Neural crest cell (in vitro differentiated cells): ENCODE measurements at places on chromosomes 12 and 14. TPM values are rescaled to one million over a fixed set of nuclear protein-coding genes. Genes with fewer than 3 reads are reported as not detected.
A peak's percentile ranks its signal among the peaks of the same experiment; 100 is the strongest.

ZNF385A gene
- 20.3 and 20.8 TPM in 2 replicates for total RNA-seq

EAPP gene
- 26.2 and 27.5 TPM in 2 replicates for total RNA-seq

ATL1 gene
- 15.9 and 17.4 TPM in 2 replicates for total RNA-seq

CCDC196 gene
- not detected in 2 replicates for total RNA-seq

RNASE7 gene
- total RNA-seq: not detected in 2 replicates

APOF gene
- not detected in 2 replicates for total RNA-seq

TSPAN8 gene
- total RNA-seq: not detected in 2 replicates

- DNase-seq: peak; percentile 20
Observed at GRCh38 chr12:98154850-98155249, 360.5 kb upstream of the TMPO start.

DNA sequence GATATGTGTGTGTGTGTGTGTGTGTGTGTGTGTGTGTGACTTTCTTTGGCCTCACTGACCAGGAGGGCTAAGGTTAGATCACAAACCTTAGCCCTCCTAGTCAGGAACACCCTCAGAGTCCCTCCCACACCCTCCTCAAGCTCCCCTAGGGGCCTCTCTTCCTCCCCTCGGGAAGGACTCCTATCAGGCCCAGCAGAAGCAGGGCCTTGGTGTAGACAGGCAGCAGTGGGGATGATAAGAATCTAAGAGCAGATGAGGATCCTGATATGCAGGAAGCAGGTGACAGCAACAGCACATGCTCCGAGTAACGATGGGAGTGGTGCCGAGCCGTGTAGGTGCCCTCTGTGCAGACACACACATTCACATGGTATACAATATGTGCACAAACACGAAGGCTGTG, 20.7 kb downstream of the PLEK2 start:
- DNase-seq: no peak

DNA sequence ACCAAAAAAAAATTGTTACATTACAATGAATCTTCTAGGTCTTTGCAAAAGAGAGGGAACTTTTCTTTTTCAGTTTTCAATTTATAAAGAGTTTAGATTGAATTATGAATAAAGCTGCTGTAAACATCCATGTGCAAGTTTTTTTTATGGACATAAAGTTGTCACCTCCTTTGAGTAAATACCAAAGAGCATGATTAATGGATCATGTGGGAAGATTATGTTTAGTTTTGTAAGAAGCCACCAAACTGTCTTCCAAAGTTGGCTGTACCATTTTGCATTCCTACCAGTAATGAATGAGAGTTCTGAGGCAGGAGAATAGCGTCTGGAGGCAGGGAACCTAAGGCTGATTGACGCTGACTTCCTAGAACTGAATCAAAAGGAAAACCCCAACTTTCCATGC, 30.2 kb downstream of the LEMD3 start:
- DNase-seq: no peak

DNA sequence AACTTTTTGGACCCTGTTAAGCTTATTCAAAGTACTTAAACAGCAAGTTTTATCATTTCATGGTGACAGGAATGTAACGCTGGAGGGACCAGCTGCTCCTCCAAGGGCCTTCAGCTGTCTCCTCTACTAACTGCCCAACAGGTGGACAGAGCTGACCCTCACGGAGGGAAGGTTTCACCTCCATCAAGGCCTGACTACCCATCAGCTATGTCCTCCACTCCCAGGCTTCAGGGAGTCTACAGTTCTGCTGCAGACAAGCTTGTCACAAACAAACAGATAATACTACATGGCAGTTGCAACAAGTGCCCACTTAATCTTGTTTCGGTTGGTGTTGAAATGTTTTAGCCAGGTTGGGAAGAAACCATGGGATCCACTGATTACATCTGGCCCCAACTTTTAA, 175.1 kb downstream of the TTC7B start:
- DNase-seq: no peak

DNA sequence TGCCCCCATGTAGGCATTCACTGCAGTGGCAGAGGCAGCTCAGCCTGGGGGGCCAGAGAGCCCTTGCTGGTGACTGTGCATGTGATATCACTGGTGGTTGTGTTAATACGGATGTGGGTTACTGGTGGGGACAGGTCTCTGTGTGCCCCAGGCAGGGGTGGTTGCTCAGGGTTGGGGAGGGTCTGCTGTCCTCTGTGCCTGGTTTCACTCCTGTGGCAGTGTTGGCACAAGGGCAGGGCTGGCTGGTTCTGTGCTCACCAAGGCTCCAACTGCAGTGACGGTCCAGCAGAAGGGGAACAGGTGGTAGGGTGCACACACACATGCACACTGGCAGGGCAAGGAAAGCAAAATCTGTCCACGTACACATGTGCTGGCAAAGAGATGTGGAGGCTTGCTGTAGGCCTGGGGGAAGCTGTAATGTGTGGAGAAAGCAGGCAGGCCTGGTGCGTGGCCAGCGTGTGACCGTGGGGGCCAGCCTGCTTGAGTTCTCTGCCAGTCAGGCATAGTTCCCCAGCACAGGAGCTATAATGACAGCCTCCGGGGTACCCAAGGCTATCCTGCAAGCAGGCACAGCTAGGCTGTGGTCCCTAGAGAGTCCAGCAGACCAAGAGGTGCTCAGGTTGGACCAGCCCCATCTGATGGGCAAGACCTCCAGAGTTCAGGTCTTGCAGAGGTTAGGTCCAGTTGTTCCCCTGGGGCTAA, 254.6 kb downstream of the FBXL14 start:
- DNase-seq: no peak

DNA sequence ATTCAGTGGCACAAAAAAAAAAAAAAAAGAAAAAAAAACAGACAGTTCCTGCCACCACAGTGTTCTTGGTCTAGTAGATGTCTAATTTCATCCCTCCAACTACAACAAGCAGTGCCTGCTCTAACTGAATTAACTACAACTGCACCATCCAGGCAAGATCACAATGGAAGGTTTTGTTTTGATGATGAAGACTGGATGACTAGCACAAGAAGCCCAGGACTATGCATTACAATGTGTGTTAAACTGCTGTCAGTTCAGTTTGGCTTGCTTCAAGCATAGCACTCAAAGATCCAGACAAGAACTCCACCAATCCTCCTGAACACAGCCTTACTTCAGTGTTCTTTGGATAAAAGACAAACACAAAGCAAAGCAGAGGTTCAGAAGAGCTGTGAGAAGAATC, 279.9 kb downstream of the GRIN2B start:
- DNase-seq: no peak

DNA sequence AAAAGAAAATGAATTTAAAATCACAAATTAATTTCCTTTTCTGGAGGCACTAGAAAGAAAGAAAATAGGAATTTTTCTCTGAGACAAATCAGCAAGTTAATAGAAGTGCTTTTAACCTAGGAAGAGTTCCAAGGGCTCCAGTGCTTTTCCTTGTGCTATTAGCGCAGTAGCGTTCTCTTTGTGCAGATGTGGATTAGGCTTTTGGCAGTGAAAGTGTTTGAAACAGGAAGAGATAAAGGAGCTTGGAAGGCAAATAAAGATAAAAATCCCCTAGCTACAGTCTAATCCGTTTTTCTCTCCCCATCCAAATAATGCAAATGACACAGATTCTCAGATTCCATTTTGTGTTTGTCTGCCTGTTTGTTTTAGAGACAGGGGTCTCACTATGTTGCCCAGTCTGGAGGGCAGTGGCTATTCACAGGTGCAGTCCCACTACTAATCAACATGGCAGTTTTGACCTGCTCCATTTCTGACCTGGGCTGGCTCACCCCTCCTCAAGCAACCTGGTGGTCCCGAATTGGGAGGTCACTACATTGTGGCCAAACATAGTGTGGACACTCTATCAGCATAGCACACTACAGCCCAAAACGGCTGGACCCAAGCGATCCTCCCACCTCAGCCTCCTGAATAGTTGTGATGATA, 166.1 kb downstream of the PAWR start:
- DNase-seq: no peak

DNA sequence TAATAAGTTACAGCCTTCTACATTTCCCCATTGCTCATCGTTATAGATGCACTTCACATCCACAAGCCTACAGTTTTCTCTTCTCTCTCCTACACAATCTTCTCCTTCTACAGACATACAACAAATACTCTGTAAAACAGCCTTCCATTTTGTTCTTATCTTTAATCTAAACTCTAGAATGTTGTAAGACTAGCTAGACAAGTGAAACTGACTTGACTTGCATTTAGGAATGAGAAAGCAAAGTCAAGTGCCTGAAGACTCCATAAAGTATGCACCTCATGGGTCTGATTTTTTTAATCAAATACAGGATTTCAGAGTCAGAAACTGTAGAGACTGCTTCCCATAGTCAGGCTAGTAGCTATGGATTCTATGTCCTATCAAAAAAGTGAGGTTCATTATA, 190.3 kb downstream of the KLHL28 start:
- no peak for DNase-seq

GRCh38 chr12:71460850-71461609, 21.4 kb downstream of the LGR5 start:
- no peak for DNase-seq

- DNase-seq: no peak
Observed at GRCh38 chr14:66237741-66238140, 248.4 kb upstream of the CCDC196 start.

GRCh38 chr14:70045310-70045709, 143.4 kb downstream of the SLC8A3 start:
- no peak for DNase-seq

DNA sequence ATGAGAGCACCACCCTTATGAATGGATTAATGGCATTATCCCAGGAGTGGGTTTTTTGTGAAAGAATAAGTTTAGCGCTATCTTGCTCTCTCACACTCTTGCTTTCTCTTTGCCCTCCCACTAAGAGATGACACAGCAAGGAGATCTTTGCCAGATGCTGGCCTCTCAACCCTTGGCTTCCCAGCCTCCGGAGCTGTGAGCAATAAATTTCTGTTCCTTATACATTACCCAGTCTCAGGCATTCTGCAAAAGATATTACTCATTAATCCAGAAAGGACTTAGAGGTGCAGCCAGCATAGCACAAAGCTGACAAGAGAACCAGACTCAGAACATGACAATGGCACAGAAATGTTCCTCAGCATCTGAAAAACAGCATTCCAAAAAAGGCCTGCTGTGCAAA, 190.6 kb downstream of the ITPR2 start:
- DNase-seq: no peak

- no peak for DNase-seq
Observed at GRCh38 chr12:55717011-55718007, 1.5 kb downstream of the BLOC1S1 start.

- DNase-seq: no peak
Observed at GRCh38 chr14:70597731-70598130, 2.7 kb downstream of the MED6 start.

DNA sequence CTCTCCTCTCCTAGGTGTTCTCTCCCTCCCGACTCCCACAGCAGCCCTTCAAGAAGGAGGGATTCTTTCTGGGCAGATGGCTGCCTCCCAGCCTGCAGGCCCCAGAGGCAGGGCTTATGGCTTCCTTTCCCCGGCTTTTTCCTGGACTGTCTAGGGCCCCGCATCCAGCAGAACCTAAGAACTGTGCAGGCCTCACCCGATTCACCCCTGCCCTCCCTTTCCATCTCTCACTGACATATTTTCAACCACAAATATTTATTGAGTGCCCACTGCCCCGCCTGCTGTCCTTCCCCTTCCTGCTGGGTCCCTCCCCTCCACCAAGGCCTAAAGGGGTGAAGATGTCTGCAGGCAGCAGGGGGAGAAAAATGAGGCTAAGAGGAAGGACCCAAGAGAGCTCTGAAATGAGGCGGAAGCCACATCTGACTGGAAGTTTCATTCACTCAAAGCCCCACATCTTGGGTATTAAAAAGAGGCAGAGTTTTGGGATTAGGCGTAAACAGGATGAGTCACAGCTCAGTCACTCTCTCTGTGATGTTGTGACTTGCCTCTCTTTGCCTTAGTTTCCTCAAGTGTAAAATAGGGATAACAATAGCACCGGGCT, 2.9 kb downstream of the SCNN1A start:
- no peak for DNase-seq

DNA sequence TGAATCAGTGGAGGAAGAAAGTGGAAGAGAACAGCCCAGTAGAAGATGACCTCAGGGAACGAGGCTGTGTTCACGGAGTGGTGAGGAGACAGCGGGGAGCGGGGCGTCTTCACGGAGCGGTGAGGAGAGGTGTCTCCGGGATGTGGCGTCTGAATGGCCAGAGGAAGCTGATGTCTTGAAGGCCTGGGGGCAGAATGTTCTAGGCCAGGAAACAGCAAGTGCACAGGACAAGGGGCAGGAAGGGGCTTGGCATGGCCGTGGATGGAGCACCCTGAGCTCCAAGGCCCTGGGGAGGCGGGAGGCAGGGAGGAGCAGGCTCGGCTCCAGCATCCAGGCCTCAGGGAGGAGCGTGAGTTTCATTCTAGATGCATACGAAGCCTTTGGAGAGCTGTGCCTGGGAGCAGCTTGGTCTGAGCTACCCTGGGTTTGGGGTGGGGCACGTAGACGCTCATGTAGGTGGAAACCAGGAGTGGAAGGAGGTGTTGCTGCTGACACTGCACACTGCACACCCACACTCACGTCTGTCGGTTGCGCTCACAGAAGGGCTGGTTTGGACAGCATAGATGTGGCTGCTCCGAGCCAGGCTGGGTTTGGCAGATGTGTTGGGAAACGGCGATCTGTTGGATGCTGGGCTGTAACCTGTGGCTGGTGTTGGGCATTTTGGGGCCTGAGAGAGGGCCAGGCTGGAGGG, 131.6 kb downstream of the ADGRD1 start:
- DNase-seq: no peak
